ENCODE measurements at places on chromosomes 1 and 21.

- no peak for DNase-seq
These were observed 274.1 kb downstream of the TRABD2B start for GRCh38 chr1:47722909-47723580.

GRCh38 chr1:220717800-220718640, 27.9 kb downstream of the C1orf115 start:
- DNase-seq, result no peak

- DNase-seq, result no peak
These were observed 125.4 kb downstream of the CASZ1 start for GRCh38 chr1:10671090-10671489.

DNA sequence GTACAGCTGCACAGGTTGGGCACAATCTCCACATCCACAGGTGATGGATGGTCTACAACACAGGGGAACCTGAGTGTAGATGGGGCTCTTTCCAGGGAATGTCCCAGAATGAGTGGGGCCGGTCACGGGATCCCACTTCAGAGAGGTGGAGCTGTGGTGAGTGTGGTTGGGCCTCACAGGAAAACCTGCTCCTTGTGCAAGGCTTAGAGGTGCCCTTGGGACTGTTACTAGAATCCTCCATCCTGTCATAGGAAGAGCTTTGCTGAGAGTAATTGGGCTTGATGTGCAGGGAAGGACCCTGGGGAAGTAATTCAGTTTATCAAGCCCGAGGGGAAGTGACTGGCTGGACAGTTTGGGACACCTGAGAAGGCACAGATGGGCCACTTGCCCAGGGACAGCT, 137.9 kb downstream of the ZSCAN20 start:
- DNase-seq, result peak; percentile 30

- DNase-seq, result no peak
These were observed 75.7 kb downstream of the ARHGEF10L start for GRCh38 chr1:17615157-17615556.

- DNase-seq, result no peak
These were observed 151.1 kb downstream of the TLR5 start for GRCh38 chr1:222991908-222992307.

DNA sequence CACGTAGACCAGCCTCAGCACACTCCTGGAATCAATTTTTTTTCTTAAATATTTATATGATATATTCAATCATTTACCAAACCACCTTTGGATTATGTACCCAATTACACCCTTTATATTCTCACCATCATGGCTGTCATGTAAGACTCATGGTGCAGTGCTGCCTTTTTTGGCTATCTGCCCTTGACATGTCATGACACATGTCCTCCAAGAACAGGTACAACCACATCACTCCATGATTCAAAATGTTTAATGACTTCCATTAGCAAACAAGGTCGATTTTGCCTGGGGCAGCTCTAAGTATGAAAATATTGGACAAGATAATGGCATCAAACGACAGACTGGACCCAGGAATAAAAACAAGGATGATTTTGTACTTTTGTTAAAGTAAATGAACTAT, 861.1 kb upstream of the ADAMTS5 start:
- no peak for DNase-seq
